ENCODE measurements at places on chromosomes 2 and 18.

DNA sequence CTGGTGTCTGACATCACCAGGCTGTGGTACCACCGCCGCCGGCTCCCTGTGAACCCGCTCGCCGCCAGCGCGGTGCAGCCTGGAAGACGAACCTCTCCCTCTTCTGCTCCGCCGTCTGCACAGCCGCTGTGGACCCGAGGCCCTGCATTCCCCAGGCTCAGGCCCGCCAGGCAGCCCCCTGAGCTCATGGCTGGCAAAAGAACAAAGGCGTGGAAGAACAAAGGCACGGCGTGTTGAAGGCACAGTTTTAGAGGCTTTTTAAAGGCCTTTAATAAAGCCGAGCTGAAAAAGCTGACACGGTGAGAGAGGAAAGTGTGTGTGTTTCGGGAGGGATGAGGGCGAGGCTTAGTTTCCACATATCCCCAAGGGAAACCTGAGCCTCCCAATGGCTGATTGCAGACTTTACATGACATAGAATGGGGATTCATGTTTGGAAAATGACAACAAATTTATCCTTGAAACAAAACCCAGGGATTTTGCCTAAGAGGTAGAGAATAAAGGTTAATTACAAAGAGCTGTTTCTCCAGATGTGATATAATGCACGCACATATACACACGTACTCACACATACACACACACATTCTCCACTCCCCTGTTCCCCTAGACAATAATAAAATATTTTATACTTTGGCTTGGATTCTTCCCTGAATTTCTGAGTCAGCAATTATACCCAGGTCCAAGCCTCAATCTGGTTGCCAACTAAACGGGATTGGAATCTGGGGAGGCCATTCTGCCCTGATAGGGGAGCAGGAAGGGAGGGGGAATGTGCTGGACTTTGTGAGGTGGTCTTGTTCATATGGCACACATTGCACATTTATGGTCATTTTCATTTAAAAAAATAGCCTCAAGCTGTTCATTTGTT is 39.7 kb downstream of the RFX8 start:
- DNase-seq, result no peak

- DNase-seq, result no peak
These were observed 8.7 kb upstream of the PSD4 start for GRCh38 chr2:113164930-113165585.

DNA sequence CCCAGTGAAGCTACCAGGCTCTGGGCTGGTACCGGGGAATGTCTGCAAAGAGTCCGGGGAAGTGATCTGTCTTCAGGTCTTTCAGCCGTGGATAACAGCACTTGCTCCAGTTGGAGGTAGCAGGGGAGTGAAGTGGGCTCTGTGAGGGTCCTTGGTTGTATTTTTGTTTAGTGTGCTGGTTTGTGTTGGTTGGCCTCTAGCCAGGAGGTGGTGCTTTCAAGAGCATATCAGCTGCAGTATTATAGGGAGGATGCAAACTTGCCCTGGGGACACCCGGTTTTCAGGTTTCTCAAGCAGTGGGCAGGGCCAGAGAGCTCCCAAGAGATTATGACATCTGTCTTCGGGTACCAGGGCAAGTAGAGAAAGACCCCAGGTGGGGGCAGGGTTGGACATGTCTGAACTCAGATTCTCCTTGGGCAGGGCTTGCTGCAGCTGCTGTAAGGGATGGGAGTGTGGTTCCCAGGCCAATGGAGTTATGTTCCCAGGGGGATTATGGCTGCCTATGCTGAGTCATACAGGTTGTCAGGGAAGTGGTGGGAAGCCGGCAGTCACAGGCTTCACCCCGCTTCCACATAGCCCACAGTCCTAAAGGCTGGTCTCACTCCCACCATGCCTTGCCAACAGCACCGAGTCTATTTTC is 34.4 kb downstream of the ACAA2 start:
- no peak for DNase-seq

DNA sequence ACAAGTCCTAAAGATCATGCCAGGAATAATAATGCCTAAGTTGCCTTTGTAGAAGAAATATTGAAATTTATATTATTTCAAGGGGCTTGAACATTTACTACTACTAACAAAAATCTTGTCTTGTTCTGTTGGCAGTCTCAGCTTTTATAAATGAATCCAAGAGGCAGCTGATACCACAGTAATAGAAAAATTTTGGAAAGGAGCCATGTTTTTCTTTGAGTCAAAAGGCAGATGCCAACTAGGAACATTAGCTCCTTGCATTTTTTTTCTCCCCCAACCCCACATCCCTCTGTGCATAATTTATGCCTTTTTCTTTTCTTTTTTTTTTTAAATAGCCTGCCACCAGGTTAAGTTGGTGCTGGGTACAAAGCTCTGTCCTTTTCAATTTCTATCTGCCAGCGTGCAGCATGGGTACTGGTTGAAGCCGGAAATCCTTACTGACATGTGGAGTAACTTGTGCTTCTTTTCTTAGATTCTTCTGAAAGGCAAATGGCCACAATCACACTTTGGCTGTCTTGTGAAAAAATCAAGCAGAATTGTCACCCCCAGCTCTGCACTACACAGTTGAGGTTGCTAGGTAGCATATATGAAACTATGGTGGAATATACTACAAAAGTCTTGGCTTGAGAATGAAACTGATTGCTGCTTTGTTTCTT is 98.8 kb downstream of the RHBDD1 start:
- DNase-seq, result no peak

DNA sequence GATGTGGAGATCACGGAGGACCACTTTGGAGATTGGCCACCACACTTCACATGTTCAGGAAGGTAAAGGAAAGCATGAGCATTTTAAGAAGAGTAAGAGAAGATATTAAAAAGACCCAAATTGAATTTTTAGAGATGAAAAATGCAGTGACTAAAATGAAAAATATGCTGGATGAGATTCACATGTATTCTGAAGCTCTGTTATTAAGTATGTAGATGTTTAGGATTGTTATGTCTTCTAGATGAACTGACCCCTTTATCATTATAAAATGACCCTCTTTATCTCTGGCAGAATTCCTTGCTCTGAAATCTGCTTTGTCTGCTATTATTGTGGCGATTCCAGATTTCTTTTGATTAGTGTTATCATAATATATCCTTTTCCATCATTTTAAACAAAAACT is 36.0 kb upstream of the DYNC2LI1 start:
- no peak for DNase-seq

DNA sequence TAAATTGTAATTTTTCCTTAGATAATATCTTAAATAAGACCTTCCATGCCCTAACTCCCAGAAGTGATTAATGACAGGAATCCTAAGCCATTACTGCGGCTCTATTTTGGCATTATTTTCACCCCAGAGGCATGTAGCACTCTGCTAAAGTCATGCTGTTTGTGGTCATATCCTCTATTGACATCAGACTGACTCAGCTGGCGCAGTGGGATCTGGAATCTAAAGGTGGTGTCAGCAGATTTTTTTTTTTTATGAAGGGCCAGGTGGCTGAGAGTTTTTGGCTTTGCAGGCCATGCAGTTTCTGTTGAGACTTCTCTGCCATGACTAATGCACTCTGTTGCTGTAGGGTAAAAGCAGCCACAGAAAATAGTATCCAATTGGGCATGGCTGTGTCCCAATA is 64.1 kb upstream of the ACVR1C start:
- no peak for DNase-seq

DNA sequence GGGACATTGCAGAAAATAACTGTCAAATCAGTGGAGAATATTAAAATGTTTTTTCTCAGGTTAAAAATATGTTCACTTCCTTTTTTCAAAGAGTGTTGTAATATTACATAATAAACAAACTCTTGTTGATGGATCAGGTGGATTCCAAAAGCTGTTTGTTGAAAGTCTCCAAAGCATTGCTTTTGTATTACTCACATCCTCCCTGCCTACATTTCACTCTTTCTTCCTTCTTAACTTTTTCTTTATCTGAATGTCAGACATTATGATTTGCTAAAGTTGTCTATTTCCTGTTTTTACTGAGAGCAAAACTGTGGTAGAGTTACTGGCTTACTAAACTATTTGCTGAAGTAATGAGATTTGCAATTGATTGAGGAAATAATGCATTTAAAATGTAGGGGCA is 92.1 kb downstream of the CDH19 start:
- no peak for DNase-seq

- no peak for DNase-seq
These were observed 85.2 kb upstream of the RPE start for GRCh38 chr2:209917154-209917771.

DNA sequence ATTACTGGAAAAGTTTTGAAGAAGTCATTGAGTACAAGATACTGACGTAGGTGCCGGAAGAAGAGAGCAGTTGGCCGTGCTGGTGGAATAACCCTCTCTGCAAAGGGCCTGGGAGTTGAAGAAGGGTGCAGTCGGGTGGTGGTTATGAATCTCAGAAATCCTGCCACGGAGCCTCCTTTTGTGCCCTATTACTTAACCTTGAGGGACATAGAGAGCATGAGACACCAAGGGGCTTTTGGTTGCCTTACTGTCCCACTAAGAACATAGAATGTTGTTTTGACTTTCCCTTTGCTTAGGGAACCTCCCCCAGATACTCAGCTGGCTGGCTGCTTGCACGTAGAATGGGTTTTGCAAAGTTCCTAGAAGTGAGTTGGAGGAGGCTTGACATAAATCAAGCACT is 1.3 kb upstream of the CD28 start:
- no peak for DNase-seq

DNA sequence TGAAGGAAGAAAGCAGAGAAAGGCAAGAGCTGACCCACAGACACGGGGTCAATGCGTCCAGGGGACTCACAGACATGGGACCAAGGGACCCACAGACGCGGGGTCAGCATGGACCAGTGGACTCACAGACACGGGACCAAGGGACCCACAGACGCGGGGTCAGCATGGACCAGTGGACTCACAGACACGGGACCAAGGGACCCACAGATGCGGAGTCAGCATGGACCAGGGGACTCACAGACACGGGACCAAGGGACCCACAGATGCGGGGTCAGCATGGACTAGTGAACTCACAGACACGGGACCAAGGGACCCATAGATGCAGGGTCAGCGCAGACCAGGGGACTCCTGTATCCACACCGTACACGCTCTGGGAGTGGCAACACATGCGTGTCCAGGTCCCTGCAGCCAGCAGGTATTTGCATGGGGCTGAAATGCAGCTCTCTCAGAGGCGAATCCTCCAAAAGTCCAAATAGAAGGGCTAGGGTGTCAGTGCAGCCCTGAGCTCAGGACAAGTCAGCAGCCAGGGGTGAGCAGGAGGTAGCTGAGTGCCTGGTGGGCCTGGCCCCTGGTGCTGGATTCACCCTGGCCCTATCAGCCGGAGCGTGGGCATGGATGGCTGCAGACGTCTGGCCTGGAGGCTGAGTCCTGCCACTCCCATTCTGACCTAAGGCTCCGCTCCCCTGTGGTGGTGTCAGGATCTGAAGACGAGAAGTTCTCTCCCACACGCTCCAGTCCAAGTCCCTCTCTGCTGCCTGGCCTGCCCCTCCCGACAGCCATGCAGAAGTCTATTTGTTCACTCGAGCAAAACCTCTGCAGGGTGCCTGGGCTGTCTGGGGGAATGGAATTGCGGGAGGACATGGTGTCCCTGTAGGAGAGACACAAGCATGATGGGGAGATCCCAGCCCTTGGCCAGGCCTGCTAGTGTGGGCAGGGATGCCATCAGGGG is 28.5 kb downstream of the TMEM18 start:
- DNase-seq, result no peak

GRCh38 chr2:10398496-10398895 is 49.6 kb downstream of the ODC1 start:
- DNase-seq, result no peak

- no peak for DNase-seq
These were observed 150.9 kb downstream of the GALR1 start for GRCh38 chr18:77400561-77400960.

DNA sequence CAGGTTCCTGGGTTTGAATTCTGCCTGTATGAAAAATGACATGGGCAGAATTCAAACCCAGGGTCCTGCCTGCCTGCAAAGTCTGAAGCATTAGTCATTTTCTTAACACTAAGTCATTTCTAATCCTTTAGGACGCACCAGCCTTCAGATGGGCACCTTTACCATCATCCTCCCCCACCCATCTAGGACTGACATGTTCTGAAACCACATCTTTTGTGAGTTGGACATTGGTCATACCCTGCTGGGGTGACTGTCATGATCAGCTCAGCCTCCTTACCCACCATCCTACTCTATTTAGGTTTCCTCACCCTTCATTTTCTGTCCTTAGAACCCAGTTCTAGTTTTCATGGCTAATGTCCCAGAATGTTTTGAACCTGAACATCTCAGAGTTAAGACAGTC is 104.9 kb downstream of the TRIB2 start:
- no peak for DNase-seq

Measured in NCI-H1048 (cell line).